ENCODE measurements at places on chromosomes 6 and 20. TPM values are rescaled to one million over a fixed set of nuclear protein-coding genes. Genes with fewer than 3 reads are reported as not detected.

GRCh38 chr20:52160621-52161204, 30.9 kb downstream of the ZFP64 start:
- H3K4me3 ChIP-seq: no peak overlapping the region
- no peaks in the 10 kb centered on the region for H3K27me3 ChIP-seq
- no peak for DNase-seq
- H3K27ac ChIP-seq: no peak overlapping the region

DNA sequence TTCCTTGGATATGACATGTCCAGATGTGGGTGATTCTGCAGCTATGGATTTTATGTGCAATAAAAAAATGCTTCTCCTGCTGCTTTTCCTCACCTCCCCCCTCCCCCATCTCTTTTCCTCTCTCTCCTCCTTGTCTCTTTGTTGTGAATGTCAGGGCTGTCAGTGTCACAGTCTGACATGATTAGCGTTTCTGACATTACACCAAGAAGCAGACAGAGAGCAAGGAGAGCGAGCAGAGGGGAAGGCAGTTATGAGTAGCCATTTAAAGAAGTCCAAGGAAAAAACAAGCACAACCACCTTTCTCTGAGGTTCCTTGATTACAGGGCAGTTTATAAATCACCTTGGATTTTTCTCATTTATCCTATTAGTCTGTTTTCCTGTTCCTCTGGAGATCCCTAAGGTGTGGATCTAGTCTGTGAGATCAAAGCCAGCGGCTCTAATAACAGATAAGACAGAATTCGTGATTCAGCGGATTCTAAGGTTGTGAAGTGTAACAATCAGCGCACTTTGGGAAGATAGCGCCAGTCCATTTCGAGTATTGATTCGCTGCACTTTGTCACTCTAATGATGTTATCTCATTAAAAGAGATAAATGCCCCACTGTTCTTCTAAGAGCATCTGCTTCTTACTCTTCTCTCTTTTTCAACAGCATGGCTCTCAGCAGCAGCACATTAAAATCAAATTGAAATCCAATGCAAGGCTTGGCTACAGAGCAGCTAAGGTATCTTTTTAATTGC, 101.4 kb downstream of the BACH2 start:
- no peak overlapping the region for H3K4me3 ChIP-seq
- peaks cover 32% of the 10 kb centered on the region for H3K4me1 ChIP-seq
- peaks cover 33% of the 10 kb centered on the region for H3K36me3 ChIP-seq
- peaks cover 10% of the 10 kb centered on the region for H3K27me3 ChIP-seq

DNA sequence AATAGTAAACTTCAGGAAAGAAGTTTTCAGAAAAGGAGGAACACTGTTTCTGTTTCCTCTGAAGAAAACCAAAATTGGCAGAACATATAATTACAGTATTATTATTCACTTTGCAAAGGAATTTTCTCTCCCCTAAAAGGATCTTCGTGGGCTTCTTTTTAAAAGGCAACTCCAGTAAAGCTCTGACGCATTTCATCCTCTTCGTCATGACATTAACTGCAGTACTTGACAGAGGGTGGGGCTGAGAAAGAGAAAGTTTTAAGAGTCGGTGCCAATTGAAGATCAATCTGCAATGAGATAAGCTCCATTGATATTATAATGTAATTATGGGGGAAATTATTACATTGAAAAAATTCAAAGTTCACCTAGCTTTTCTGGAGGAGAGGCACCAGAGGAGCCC, 75.8 kb downstream of the MYB start:
- no peak for DNase-seq
- no peaks in the 10 kb centered on the region for H3K36me3 ChIP-seq

OR2B6 gene
- not detected for total RNA-seq

BCAS1 gene
- total RNA-seq: not detected

DNA sequence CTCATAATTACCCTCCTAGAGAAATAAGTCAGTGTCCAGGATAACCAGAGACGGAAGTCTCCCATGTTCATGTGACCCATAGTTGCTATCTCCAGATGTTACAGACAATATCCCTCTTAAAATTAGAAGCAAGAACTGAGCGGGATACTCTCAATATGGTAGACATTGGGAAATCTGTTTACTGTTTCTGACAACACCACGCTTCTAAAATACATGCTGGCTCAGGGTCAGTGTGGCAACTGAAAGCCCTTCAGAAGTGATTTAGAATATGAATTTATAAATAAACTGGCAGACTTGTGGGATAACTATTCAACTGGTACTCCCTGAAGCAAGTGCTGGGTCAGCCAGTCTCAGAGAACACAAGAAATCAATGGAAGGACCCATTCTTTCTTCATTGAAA, 108.6 kb downstream of the TASP1 start:
- DNase-seq: no peak
- no peak overlapping the region for H3K27ac ChIP-seq
- H3K27me3 ChIP-seq: no peaks in the 10 kb centered on the region
- no peak overlapping the region for H3K4me3 ChIP-seq
- no peaks in the 10 kb centered on the region for H3K4me1 ChIP-seq

SRPK1 gene
- total RNA-seq: 88.2 TPM

VTA1 gene
- total RNA-seq: 31.7 TPM

SCRT2 gene
- not detected for total RNA-seq

DNA sequence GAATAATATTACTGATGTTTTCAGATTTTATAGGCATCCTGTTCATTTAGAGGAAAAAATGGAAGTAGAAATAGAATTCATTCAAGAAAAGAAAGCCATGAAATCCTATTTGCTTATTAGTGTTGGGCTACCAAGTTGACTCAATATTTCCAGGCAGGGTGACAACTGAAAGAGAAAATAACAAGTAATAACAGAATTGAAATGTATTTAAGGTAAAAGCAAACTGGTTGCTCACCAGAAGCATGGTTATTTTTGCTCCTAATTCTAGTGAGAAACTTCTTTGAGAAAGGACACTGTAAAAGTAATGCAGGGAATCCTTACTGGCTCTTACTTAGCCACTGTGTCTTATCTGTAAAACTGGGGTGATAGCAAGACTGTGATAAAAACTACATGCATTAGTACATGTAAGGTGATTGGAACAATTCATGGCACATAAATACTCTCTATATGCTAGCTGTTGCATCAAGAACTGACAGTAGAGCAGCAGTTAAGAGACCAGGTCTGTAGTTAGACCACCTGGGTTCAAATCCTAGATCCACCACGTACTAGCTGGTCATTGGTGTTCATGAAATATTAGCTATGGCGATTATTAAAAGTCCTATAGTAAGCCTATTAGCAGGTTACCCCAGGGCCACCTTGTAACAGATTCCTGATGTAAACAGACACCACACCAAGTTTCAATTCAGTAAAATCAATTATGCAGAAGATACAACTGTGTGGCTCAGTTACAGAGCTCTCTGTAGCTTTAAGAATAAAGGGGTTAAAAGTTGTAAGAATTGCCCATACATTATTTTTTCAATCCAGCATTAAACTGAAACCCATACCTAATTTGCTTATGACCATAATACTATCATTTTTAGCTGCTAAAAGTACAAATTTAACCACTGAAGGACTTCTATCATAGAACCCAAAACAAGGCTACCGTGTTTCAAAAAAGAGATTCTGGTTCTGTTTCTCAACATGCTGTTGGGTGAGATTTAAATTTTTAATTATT, 159.2 kb upstream of the COL21A1 start:
- H3K4me3 ChIP-seq: no peak overlapping the region
- DNase-seq: no peak
- H3K4me1 ChIP-seq: no peaks in the 10 kb centered on the region
- no peaks in the 10 kb centered on the region for H3K36me3 ChIP-seq
- no peak overlapping the region for H3K27ac ChIP-seq

- H3K27ac ChIP-seq: no peak overlapping the region
- H3K27me3 ChIP-seq: no peaks in the 10 kb centered on the region
- peaks cover 18% of the 10 kb centered on the region for H3K36me3 ChIP-seq
- H3K4me3 ChIP-seq: no peak overlapping the region
- peaks cover 20% of the 10 kb centered on the region for H3K4me1 ChIP-seq
Measured at GRCh38 chr6:43673444-43674084, 14.0 kb downstream of the MRPS18A start.

GRCh38 chr20:52494244-52494643, 302.7 kb upstream of the ZFP64 start:
- no peak overlapping the region for H3K27ac ChIP-seq
- no peak overlapping the region for H3K4me3 ChIP-seq
- peaks cover 4% of the 10 kb centered on the region for H3K27me3 ChIP-seq
- peaks cover 5% of the 10 kb centered on the region for H3K4me1 ChIP-seq

PRND gene
- not detected for total RNA-seq

TMEM170B gene
- 0.70 TPM for total RNA-seq

- H3K4me3 ChIP-seq: no peak overlapping the region
- DNase-seq: no peak
- H3K27ac ChIP-seq: no peak overlapping the region
- H3K36me3 ChIP-seq: no peaks in the 10 kb centered on the region
- H3K27me3 ChIP-seq: peaks cover 3% of the 10 kb centered on the region
Measured at GRCh38 chr6:88142297-88142668, 23.9 kb downstream of the CNR1 start.

GRCh38 chr6:146041282-146041681, 12.4 kb downstream of the GRM1 start:
- no peak for DNase-seq
- H3K4me3 ChIP-seq: no peak overlapping the region
- H3K36me3 ChIP-seq: no peaks in the 10 kb centered on the region

- H3K36me3 ChIP-seq: peaks cover 11% of the 10 kb centered on the region
- H3K27ac ChIP-seq: no peak overlapping the region
- H3K4me3 ChIP-seq: no peak overlapping the region
- peaks cover 14% of the 10 kb centered on the region for H3K4me1 ChIP-seq
- no peaks in the 10 kb centered on the region for H3K27me3 ChIP-seq
Measured at GRCh38 chr6:20565342-20565741, 31.1 kb downstream of the CDKAL1 start.

DNA sequence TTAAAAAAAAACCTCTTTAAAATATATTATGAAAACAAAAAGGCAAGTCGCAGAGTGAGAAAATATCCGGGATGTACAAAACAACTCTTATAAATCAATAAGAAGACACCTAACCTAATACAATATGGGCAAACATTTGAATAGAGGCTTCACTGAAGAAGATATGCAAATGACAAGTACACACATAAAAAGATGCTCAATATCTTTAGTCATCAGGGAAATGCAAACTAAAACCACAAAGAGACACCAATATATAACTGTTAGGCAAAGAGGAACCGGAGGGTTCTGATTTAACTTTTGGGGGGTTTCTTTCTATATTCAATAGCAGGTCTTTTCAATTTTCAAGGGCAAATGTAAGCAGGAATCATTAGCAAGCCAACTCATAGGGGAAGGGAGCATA, 480.7 kb upstream of the SPTLC3 start:
- H3K4me1 ChIP-seq: no peaks in the 10 kb centered on the region
- H3K27me3 ChIP-seq: no peaks in the 10 kb centered on the region
- H3K27ac ChIP-seq: no peak overlapping the region
- H3K36me3 ChIP-seq: no peaks in the 10 kb centered on the region

- H3K4me1 ChIP-seq: no peaks in the 10 kb centered on the region
- peaks cover 10% of the 10 kb centered on the region for H3K27me3 ChIP-seq
- H3K27ac ChIP-seq: no peak overlapping the region
Measured at GRCh38 chr6:72446430-72446829, 175.4 kb upstream of the KCNQ5 start.

ERVFRD-1 gene
- not detected for total RNA-seq

- no peak for DNase-seq
- H3K4me3 ChIP-seq: no peak overlapping the region
- peaks cover 3% of the 10 kb centered on the region for H3K4me1 ChIP-seq
- H3K36me3 ChIP-seq: no peaks in the 10 kb centered on the region
- no peaks in the 10 kb centered on the region for H3K27me3 ChIP-seq
Measured at GRCh38 chr20:10541668-10542411, 106.7 kb downstream of the SLX4IP start.

RWDD1 gene
- total RNA-seq: 39.9 TPM

DNA sequence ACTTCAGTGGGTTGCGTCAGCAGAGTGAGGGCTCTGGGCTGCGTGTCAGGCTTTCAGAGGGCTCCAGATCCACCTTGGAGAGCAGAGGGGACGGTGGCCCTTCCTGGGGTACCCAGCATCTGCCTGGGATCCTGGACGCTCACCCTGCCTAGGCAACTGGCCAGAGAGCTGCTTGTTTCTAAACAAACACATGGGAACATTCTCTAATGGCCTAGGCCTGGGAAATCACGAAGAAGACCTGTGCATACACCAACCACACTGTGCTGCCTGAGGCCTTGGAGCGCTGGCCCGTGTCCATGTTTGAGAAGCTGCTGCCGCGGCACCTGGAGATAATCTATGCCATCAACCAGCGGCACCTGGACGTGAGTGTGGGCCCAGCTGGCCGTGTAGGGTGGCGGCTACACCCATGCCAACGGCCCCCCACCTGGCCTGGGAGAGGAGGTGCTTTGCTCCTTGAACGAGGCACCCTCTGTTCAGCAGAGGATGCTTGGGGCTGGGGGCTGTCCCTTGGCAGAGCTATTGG, 32.2 kb downstream of the PYGB start:
- no peak overlapping the region for H3K4me3 ChIP-seq
- no peak for DNase-seq
- no peaks in the 10 kb centered on the region for H3K4me1 ChIP-seq
- H3K27ac ChIP-seq: no peak overlapping the region
- H3K36me3 ChIP-seq: peaks cover under 1% of the 10 kb centered on the region

DNA sequence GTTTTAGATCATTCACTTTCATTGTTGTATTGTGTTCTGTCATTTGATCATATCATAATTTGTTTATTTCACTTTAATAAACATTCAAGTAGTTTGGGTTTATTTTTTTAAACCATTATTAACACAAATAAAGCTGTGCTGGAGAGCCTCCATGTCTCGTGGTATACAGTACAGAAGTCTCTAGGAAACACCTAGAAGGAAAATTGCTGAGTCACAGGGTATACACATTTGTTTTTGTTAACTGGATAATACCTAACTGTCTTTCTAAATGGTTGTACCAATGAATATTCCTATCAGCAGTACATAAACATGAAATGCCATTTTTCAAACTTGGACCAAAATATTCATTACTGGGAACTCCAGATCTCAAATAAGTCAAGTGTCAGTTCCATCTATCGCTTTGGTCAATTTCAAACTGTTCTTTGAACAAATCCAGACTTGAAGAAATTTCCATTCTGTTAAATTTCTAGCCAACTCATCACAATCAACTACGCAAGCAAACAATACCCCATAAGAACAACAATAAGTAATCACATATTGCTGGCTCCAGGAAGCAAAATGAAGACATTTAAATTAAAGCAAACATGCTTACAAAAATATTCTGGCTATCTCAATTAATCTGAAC, 138.1 kb downstream of the ATXN1 start:
- H3K27ac ChIP-seq: peak overlapping the region; percentile 9
- H3K4me3 ChIP-seq: no peak overlapping the region
- peaks cover 50% of the 10 kb centered on the region for H3K4me1 ChIP-seq
- peaks cover 26% of the 10 kb centered on the region for H3K36me3 ChIP-seq
- DNase-seq: no peak

Measured in activated CD8-positive, alpha-beta memory T cell treated with anti-CD3 and anti-CD28 coated beads, Interleukin-2, amount 10 ng/mL, durations not matched to agents 7 days and 5 days (primary cell).